ENCODE measurements at places on chromosomes 6 and 20.

GRCh38 chr6:134034961-134035822 lies 17.2 kb downstream of the SLC2A12 start:
- H3K36me3 ChIP-seq: no peaks in the 10 kb centered on the region
- no peaks in the 10 kb centered on the region for H3K27me3 ChIP-seq
- H3K4me3 ChIP-seq: no peak overlapping the region
- no peaks in the 10 kb centered on the region for H3K4me1 ChIP-seq
- H3K27ac ChIP-seq: no peak overlapping the region

GRCh38 chr6:126831461-126831860 lies 287.0 kb upstream of the RSPO3 start:
- H3K4me1 ChIP-seq: no peaks in the 10 kb centered on the region
- H3K27ac ChIP-seq: no peak overlapping the region
- H3K27me3 ChIP-seq: no peaks in the 10 kb centered on the region
- no peaks in the 10 kb centered on the region for H3K36me3 ChIP-seq

GRCh38 chr6:1526398-1527072 lies 83.2 kb upstream of the FOXC1 start:
- H3K27me3 ChIP-seq: no peaks in the 10 kb centered on the region
- no peaks in the 10 kb centered on the region for H3K4me1 ChIP-seq
- H3K27ac ChIP-seq: no peak overlapping the region
- no peak for DNase-seq
- no peaks in the 10 kb centered on the region for H3K36me3 ChIP-seq

DNA sequence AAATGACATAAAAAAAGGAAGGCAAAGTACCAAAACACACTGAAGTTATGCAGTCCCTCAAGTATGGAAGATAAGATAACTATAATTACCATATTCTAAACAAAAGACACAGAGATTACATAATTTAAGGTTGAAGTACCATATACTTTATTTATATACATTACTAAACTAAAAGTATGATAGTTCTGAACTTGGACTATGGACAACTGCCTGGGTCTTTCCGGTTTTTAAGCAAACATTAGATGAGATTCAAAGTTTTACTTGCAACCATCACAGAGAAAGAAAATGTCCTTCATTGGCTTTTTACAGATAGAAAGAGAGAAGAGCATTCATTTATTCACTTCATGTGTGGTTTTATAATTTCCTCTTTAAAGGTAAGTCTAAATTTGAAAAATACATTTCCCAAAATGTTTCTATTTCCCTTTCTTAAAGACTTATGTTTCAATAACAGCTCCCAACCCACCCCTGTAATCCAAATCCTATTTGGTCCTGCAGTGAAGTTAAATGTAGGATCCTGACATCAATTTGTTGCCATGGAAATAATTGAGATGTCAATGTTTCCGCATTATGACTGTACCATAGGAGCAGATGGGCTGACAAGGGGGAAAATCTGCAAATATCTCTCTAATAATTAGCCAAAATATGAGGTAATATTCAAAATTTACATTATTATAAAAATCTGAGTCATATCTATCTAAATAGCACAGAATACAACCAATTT lies 63.7 kb downstream of the PTPRK start:
- no peaks in the 10 kb centered on the region for H3K27me3 ChIP-seq
- no peak overlapping the region for H3K27ac ChIP-seq
- no peak for DNase-seq
- peaks cover 9% of the 10 kb centered on the region for H3K4me1 ChIP-seq

DNA sequence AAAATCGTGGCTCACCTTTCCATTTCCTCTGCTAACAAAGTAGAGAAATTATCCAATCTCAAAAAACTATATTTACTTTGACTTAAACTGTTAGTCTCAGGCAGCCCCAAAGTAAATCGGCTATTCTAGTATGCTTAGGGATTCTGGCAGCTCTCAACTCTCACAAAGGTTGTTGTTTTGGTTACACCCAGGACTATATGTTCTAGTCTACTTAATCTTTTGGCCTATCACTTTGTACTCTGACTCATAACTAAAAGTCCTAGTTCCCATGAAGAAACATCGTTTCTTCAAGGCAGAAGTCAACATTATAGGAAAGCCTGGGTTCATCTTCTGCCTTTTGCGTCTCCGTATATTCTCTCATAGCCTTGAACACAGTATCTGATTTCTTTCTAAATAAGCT lies 42.3 kb downstream of the MYLK4 start:
- DNase-seq: no peak
- no peaks in the 10 kb centered on the region for H3K27me3 ChIP-seq
- H3K4me3 ChIP-seq: no peak overlapping the region
- H3K4me1 ChIP-seq: no peaks in the 10 kb centered on the region
